Astrocyte (in vitro differentiated cells and primary cell): ENCODE measurements at places on chromosomes 1 and 21. TPM values are rescaled to one million over a fixed set of nuclear protein-coding genes. Genes with fewer than 3 reads are reported as not detected.

SFT2D2 gene
- 69.0 and 73.4 TPM in 2 replicates for total RNA-seq

MFAP2 gene
- total RNA-seq: 121 and 132 TPM in 2 replicates

LGR6 gene
- 0.27 and 0.48 TPM in 2 replicates for total RNA-seq

HOOK1 gene
- 1.7 and 1.8 TPM in 2 replicates for total RNA-seq

TMPRSS2 gene
- total RNA-seq: 0.84 and 0.89 TPM in 2 replicates

NMNAT2 gene
- 0.36 and 0.50 TPM in 2 replicates for total RNA-seq

PLPP3 gene
- total RNA-seq: 1.2 and 2.2 TPM in 2 replicates

TPTE gene
- not detected in 2 replicates for total RNA-seq

GTF2B gene
- total RNA-seq: 28.3 and 29.3 TPM in 2 replicates

- DNase-seq: peak; percentile 27
Measured at GRCh38 chr21:38037416-38037815, 121.2 kb upstream of the KCNJ6 start.

- no peak for DNase-seq
Measured at GRCh38 chr1:41682845-41683625, 198.6 kb upstream of the EDN2 start.

- no peak for DNase-seq
Measured at GRCh38 chr1:224339442-224340033, 9.6 kb upstream of the NVL start.

GRCh38 chr1:202505356-202505755, 156.9 kb downstream of the PPP1R12B start:
- peak; percentile 84 for DNase-seq

DNA sequence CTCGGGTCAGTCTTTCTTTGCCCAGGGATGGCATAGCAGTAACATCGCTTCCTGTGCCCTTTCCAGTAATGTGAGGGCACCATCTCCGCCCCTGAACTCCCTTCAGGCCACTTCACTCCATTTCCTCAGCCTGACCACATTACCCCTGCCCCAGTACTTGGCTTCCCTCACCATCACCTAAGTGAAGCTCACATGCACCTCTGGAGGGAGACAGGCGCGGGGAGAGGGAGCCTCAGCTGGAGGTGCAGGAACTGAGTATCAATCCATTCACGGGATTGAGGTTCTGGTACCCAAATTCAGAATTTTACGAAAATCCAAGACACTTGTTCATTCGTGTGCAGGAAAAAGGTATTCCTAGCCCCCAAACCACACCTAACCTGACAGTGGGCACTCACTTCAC, 540.4 kb downstream of the KIF26B start:
- DNase-seq: no peak

DNA sequence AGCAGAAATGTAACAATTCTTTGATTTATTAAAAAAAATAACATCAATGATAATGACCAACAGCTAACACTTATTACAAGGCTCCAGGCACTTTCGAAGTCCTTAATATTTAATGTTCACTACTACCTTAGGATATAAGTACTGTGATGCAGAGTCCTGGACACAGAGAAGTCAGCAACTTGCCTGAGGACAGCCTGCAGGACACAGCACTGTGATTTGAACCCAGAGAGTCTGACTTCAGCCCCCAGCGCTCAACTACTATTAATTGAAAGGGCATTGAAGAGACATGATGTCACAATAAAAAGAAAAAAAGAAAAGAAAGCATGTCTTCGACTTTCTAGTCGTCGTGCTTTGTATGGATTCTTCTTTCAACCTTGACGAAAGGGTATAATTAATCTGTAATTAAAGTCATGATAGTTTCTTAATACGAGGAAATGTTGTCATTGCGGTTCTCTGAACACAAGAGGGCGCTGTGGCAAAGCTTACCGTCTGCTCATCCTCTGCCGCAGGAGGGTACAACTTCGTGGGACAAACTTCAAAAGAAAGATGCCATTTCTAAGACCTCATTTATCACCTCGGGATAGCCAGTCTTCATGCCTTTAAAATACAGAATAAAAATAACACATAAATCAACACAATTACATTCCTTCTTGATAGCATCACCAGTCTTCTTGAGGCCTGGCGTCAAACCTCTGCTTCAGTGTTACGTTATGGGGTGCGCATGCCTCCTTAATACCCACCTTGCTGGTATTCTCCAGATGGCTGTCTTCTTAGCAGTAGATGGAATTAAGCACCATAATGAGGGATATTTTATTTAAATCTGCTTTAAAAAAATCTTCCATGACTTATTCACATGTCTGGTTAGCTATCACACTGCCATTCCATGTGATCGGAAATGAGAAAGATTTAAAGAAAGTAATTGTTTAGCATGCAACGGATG, 240.1 kb downstream of the DISC1 start:
- DNase-seq: peak; percentile 43

DNA sequence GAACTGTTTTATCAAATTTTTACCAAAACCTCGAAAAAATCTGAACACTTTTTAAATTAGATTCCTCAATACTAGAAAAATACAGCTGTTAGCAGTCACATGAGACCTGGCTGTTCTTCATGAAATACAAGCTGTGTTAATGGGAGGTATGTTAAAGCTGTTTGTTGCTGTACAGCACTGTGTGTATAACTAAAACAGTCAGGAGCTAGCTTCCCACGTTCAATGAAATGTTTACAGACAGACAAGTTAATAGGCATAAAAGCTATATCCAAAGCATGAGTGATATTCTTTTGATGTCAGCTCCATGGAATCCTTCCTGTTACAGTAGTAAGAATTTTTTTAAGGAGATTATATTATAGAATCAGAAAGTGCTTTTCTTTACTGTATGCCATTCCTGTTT, 223.2 kb upstream of the FOXD3 start:
- DNase-seq: no peak

GRCh38 chr1:75135573-75136194, 1.5 kb downstream of the LHX8 start:
- DNase-seq: peak; percentile 9

DNA sequence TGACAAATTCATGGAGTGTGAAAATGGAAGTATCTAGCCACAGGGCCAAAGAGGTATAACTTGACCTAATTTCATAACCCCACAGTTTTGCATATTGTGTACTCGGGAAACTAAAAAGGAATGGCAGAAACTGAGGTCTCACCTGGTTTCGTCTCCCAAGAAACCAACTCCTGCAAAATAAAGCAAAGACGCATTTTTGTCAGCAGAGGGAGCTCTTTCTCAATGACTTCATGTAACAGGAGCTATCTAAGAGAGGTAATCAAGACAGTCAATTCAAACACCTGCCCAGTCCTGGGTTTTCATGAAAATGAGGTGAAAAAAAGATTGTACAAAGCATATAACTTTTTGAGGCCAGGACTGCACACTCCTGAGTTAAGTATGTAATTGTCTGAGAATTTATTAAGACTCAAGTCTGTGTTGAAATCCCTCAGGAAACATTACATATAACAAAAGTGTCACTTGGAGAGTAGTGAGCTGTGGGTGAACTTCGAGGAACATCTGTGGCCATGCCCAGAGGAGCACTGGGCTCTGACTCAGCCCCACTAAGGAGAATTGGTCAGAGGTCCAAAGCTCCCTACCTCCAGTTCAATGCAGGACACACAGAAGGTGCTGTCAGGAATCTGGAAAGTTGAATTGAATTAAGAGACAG, 17.6 kb downstream of the FCRL4 start:
- peak; percentile 29 for DNase-seq

- no peak for DNase-seq
Measured at GRCh38 chr21:31752967-31753366, 21.0 kb upstream of the SCAF4 start.

DNA sequence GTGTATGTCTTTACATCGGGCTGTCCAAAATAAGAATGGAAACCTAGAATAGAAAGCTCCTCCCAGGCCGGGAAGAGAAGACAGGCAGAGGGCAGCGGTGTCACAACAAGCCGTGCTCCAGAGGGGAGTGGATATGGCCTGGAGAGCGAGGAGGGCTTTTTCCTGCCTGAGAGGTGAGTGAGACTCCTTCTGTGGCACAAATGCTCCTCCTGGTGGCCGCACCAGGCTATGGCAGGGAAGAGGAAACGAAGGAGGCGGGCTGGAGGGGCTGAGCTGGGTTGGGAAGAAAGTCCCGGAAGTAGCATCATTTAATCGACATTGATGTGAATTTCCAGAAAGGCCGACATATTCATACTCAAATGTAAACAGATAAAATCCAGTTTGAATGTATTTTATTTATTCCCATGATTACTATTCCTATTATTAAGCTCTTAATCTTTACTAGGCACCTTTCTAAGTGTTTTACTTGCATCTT, 54.7 kb downstream of the MEF2D start:
- peak; percentile 39 for DNase-seq

- DNase-seq: peak; percentile 88
Measured at GRCh38 chr21:28615276-28615675, 377.4 kb downstream of the LTN1 start.

DNA sequence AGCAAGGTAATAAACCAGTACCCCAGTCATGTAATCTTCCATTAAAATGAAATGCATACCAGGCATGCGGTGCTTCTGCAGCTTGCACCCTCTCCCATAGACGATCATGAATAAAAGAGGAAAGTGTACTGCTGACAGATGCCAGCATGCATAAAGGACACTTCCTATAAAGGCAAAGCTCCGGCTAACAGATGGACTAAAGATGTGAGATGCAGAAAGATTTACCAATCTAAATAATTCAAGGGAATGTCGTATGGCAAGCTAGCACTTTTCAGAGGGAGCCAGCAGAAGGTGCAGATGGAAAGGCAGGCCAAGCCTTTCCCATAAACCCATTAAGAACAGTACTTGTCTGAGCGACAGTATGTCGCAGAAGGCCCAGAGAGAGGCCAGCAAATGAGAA, 542.0 kb downstream of the NUF2 start:
- no peak for DNase-seq

GRCh38 chr1:89735479-89735878, 85.4 kb upstream of the LRRC8D start:
- DNase-seq: no peak

GRCh38 chr1:60510162-60510561, 436.6 kb upstream of the C1orf87 start:
- no peak for DNase-seq
